Chondrocyte (in vitro differentiated cells): ENCODE measurements at places on chromosomes 16 and 17. TPM values are rescaled to one million over a fixed set of nuclear protein-coding genes. Genes with fewer than 3 reads are reported as not detected.

Gene LYRM1
- total RNA-seq: 18.1 to 20.1 TPM (median 18.5 TPM) in 3 replicates

Gene LGALS9B
- not detected in 3 replicates for total RNA-seq

Gene DUSP3
- 39.4 to 60.2 TPM (median 57.7 TPM) in 3 replicates for total RNA-seq

DNA sequence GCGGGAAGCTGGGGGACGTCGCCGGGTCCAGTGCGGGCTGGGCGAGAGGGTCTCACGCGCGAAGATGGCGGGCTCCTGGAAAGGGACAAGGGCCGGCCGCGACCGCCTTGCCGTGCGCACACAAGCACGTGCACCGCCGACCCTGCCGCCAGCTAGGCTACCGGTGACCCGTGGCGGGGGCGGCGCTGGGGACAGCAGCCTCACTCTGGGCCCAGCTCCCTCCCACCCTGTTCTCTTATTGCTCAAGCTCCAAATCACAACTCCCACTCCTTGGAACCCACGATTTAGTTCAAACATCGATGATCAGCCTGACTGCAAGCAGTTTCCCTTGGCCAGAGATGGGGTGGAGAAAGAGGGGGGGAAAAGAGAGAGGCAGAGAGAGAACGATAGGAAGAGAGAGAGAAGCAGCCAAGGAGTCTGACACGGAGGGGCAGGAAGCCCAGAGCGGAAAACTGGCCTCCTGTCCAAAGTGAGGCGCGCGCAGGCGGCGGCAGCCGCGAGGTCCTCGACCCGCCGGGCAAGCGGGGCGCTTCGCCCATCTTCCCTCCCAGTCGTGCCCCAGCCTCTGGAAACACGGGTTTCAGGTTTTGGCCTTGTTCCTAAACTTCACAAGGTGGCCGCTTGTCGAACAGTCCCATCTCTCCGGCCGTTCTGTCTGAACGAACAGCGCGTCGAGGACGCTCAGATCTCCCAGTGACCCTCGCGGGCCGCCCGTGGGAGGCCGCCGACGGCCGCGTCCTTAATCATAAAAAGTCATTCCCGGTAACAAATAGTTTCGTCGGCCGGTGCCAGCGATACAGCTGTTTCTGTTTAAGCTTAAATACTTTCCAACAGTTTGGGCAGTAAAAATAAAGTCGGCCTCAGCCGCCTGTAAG lies 1.7 kb upstream of the CBX8 start:
- H3K4me3 ChIP-seq: peak overlapping the region; percentile 49
- peak overlapping the region; percentile 11 for H3K27ac ChIP-seq
- H3K4me1 ChIP-seq: peaks cover 37% of the 10 kb centered on the region
- peaks cover 31% of the 10 kb centered on the region for H3K27me3 ChIP-seq

DNA sequence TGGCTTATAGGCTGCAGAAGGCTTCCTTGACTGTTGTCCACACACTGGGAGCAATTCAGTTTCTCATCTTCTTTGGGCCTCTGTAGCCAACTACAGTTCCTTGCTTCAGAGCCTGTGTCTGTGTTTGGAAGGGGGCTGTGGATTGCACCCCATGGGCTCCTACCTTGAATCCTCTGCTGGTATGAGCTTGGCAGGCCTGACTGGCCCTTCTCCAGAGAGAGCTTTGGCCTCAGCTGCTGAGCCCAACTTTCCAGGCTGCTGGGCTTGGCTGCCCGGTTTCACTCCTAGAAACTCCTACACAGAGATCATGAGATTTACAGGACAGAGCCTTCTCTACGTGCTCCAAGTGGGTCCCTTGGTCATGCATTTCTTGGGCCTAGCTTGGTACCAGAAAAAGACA lies 354.4 kb downstream of the SNX29 start:
- no peaks in the 10 kb centered on the region for H3K4me1 ChIP-seq
- H3K27me3 ChIP-seq: no peaks in the 10 kb centered on the region
- H3K36me3 ChIP-seq: no peaks in the 10 kb centered on the region
- no peak overlapping the region for H3K4me3 ChIP-seq

- no peak overlapping the region for H3K27ac ChIP-seq
- H3K36me3 ChIP-seq: no peaks in the 10 kb centered on the region
- H3K27me3 ChIP-seq: peaks cover 14% of the 10 kb centered on the region
These were observed 20.5 kb downstream of the GRB7 start for GRCh38 chr17:39757931-39758873.

- no peak for DNase-seq
- no peak overlapping the region for H3K4me3 ChIP-seq
- H3K36me3 ChIP-seq: peaks cover 2% of the 10 kb centered on the region
- H3K27me3 ChIP-seq: no peaks in the 10 kb centered on the region
- H3K4me1 ChIP-seq: no peaks in the 10 kb centered on the region
These were observed 2.3 kb downstream of the MYO15B start for GRCh38 chr17:75589919-75590303.

DNA sequence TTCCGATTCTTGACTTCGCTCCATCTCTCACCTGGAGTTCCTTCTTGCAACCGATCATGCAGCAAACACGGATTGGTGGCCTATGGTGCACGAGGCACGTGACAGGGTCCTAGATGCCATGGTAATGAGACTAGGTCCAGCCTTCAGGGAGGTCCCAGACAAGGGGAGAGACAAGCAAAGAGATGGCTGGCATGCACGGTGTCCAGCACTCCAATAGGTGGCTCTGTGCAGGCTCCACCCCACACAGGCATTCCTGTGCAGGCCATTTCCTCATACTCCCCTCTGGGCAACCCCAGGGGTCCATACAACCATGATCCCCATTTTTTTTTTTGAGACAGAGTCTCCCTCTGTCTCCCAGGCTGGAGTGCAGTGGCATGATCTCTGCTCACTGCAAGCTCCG lies 31.3 kb downstream of the WNT9B start:
- no peak overlapping the region for H3K27ac ChIP-seq
- DNase-seq: no peak
- no peaks in the 10 kb centered on the region for H3K36me3 ChIP-seq
- H3K4me3 ChIP-seq: no peak overlapping the region
